A549 (cell line): ENCODE measurements at places on chromosomes 7 and 10. TPM values are rescaled to one million over a fixed set of nuclear protein-coding genes. Genes with fewer than 3 reads are reported as not detected.

Gene CTAGE15
- polyA plus RNA-seq: not detected in 3 replicates

Gene TECTB
- not detected in 3 replicates for polyA plus RNA-seq

Gene TFPI2
- polyA plus RNA-seq: 156 to 182 TPM (median 163 TPM) in 3 replicates

Gene UCN3
- polyA plus RNA-seq: 0.11 TPM in 1 of 3 replicates, not detected in the others

Gene CYP2C8
- not detected in 3 replicates for polyA plus RNA-seq

Gene KCNH2
- 0.41 to 0.45 TPM (median 0.41 TPM) in 3 replicates for polyA plus RNA-seq

Gene FRAT1
- polyA plus RNA-seq: 1.2 to 2.3 TPM (median 2.0 TPM) in 3 replicates

Gene ADCY1
- 1.3 to 1.7 TPM (median 1.4 TPM) in 3 replicates for polyA plus RNA-seq

Gene TSPAN12
- 0.41 to 0.62 TPM (median 0.58 TPM) in 3 replicates for polyA plus RNA-seq

DNA sequence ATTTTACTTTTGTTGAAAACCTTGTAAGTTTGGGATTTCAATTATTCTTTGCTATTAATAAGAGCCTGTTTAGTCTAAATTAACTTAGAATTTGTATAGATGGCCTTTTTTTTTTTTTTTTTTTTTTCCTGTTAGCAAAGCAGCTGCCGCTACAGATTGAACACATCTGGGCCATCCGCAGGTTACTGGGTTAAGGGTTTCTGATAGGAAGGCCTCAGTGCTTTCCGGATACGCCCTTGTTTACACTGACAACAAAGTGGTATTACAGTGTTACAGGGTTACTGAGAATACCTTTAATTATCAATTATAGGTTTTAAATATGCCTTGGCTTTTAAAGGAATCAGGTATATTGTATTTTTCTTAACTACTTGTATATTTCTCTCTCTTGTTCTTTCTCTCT lies 76.8 kb downstream of the PTN start:
- DNase-seq: no peak

DNA sequence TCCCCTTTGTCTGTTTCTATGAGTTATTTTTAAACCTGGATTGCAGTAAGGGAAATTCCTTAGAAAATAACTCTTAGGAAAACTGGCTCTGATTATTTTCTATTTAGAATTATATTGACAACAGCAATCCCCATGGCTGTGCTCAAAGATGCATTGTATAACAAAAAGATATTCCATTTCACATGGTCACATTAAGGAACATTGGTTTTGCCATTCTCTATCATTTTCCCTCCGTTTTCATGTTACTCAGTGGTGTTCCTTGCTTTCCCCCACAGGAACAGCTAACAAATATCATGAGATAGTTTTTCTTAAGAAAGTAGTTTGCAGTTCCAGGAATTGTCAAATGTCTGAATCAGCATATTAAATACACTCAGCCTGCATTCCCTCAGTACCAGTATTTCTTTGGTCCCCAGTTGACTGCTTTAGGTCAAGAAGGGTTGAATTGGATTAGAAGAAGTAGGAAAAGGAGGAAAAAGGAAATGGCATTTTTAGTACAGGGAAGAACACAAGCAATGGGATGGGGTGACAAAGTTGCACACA lies 436.7 kb downstream of the TNS3 start:
- DNase-seq: no peak

GRCh38 chr10:124875596-124875995 lies 66.3 kb upstream of the ZRANB1 start:
- peak; percentile 39 for DNase-seq

GRCh38 chr10:102133373-102134195 lies 744 bp downstream of the PPRC1 start:
- peak; percentile 90 for DNase-seq

DNA sequence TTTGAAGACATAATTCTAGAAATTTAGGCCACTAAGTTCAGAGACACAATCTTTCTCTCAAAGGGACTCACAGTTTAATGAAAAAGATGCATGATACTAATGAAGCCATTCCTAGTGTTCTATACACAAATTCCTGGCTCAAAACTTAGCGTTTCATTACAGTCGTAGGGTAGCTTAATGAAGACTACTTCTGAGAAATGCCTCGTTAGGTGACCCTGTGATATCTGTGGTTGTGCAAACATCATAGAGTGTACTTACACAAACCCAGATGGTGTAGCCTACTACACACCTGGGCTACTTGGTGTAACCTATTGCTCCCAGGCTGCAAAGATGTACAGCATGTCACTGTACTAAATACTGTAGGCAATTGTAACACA lies 488 bp upstream of the CHCHD3 start:
- no peak for DNase-seq

GRCh38 chr7:73919694-73920375 lies 58.9 kb downstream of the TMEM270 start:
- no peak for DNase-seq

DNA sequence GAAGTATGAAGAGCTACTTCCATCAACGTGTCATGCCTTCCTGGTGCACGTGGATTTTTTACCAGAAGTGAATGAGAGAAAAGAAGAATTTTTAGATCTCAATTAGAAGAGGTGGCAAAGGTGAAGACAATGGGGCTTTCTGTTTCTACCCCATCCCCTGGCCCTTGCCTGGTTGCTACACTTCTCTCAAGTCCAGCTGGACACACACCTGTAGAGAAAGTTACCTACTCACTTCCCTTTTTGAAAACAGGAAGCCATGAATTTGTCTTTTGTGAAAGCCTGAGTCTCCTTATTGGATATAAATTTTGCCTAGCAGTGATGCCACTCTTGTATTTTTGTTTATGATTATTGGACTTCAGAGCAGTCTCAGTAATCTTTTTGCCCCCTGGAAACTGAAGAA lies 142.9 kb upstream of the AKR1E2 start:
- no peak for DNase-seq

- peak; percentile 75 for DNase-seq
Observed at GRCh38 chr10:87659571-87660483, at the start of gene PAPSS2. Gene PAPSS2, plus strand, starts transcription at chr10:87659878. Its CDS starts 104 bp downstream, at chr10:87659982.

GRCh38 chr10:87608756-87609155 lies 50.9 kb upstream of the PAPSS2 start:
- DNase-seq: no peak

DNA sequence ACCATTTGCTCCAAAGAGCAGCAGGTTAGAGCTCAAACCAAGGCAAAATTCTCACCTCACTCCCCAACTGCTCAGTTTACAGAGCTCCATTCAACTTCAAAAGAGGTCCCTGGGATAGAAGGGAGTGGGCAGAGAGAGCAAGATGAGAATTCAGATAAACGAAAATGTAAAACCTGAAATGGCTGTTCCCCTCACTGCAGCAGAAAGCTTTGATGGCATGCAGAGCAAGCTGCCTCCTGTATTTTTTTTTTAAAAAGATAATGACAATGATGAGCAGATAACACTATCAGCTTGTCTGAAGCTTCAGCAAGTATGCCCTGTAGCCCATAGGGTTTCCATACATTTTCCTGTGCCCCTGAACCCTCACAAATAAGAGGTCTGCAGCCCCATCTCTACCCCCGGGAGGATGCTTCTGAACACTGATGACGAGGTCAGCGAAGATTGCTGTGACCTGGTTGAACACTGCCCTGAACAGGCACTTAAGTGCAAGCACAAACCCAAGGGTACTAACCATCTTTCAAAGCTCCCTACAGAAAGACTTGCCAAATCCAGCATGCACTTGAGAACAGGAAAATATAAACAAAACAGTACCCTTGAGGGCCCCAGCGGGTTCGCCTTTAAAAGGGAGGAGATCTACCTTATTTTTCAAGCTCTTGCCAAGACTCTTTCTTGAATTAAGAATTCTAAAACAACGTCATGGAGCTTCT lies 81.3 kb downstream of the GLI3 start:
- no peak for DNase-seq

GRCh38 chr10:103207141-103207540 lies 14.1 kb upstream of the NT5C2 start:
- DNase-seq: no peak

DNA sequence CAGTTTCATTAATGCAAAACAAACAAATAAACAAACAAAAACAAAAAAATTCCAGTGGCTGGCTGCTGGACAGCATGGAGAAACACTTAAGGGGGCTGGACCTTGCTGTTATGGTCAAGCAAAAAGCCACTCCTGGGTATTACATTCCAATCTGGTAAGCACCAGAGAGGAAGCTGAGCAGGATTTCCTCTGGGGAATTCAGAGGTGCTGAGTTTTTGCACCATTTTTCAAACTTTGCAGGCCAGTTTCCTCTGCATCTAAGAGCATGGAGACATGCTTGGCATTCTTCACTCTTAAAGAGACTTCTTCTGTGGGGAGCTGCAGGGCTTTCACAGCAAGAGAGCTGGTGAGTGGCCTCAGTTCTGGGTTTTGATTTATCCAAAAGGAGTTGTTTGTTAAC lies 84.5 kb downstream of the FZD1 start:
- no peak for DNase-seq

GRCh38 chr7:5528071-5528814 lies 104.6 kb upstream of the TNRC18 start:
- peak; percentile 49 for DNase-seq

DNA sequence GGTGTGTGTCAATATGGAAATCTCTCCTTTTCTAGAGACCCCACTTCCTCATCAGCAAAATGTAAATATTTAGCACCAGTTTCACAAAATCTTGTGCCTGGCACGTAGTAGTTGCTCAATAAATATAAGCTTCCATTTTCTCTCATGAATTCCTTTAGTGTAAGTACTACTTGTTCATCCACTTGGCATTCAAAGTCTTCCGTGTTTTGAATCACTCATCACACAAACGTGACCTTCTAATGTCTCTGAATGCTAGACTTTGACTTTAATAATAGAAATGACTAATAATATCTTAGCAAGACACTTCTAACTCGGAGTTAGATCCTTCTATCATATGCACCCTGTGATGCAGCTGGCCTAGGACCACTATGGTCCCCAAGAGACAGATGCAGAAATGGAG lies 168.7 kb upstream of the ZNF32 start:
- DNase-seq: no peak

DNA sequence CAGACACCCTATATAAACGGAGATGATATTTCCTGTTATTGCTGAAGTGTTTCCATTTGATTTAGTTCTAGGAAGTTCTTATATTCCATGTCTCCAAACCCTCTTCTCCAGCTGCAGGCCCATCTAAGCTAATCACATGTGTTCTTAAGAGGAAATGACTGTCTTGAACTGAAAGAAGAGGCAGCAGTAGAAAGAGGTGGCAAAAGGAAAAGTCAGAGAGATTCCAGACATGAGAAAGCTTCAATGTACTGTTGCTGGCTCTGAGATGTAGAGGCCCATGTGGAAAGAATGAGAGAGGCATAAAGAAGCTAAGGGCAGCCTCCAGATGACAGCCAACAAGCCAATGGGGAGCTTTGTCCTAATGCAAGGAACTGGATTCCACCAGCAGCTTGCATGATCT lies 287.2 kb downstream of the GFRA1 start:
- no peak for DNase-seq

- DNase-seq: no peak
Observed at GRCh38 chr10:109411917-109412316, 511.4 kb downstream of the XPNPEP1 start.

DNA sequence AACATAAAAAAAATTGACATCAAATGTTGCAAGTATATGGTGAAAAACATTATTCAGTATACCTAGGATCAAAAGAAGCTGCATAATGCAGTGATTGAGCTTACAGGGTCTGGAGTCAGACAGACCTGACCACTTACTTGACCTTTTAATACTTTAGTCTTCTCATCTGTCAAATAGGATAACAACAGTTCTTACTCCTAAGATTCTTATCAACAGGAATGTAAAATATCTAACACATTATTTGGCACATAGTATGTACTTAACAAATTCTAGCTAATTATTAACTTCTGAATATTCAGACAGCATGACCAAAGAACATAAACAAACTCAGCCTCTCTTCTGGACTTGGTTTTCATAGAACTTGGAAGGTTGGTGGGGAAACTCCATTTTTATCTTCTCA lies 45.6 kb upstream of the PIP4K2A start:
- no peak for DNase-seq

DNA sequence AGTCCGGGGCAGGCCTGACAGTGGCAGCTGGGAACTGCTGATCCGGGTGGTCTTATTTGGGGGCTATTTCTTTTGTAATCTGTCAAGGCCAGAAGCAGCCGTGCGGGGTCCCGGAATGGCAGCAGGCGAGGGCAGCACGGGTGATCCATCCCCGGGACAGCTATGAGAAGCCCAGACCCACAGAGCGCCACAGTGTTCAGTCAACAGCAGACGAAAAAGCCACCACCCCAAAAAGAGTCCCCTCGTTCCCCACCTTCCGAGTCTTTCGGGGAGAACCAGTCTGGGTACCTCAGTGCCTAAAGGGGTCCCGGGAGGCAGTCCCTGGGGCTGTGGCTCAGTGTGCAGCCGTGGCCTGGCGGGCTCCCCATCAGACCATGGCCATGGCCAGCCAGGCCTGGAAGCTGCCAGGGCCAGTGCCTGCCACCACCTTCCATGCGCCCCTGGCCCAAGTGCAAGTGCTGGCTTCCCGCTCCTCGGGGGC lies 125.1 kb upstream of the KCTD7 start:
- no peak for DNase-seq

- no peak for DNase-seq
Observed at GRCh38 chr10:31707093-31708039, 221.3 kb downstream of the ARHGAP12 start.

GRCh38 chr7:99644431-99644830 lies 27.7 kb downstream of the ZSCAN25 start:
- no peak for DNase-seq

GRCh38 chr7:128191136-128191844 lies 49.8 kb upstream of the LEP start:
- no peak for DNase-seq

GRCh38 chr10:52249850-52250395 lies 64.2 kb upstream of the DKK1 start:
- DNase-seq: no peak

DNA sequence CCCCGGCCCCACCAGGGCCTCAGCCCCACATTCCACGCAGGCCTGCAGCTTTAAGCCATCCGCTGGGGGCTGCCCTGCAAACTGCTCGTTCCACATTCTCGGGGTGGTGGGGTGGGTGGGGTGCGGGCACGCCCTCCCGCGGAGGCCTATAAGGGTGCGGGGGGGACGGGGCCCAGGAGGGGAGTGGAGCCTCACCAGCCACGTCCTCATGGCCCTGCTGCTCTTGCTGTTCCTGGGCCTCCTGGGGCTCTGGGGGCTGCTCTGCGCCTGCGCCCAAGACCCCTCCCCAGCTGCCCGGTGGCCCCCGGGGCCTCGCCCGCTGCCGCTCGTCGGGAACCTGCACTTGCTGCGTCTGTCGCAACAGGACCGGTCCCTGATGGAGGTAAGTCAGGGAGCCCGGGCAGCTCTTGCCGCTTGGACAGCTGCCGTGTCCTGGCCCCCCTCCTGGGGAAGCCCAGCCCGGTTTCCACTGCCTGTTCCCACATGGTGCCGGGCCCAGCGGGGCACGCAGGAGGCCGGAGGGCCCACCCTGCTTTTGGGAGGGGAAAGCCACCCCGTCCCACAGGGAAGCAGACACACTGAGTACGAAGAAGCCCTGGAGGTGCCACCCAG lies at the start of gene CYP2W1:
Gene CYP2W1 (plus strand): TSS at position 178 of the 612 bp plus-strand sequence. CDS start 31 bp downstream, at position 209.
- DNase-seq: no peak

DNA sequence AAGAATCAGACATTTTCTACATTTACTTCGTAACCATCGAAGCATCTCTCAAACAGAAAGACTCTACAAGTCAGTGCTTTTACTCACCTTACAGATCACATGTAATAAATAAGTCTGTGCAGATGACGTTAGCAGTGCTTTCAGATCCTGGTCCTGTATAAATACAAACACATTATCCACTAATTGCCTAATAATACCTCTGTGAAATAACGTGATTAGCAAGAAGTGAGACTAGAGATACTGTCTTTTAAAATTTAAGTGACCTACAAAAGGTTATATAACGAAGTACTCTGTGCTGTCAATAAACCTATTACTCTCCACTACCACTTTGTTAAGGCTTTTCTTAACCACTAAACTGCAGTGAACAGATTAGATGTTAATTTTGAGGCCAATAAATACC lies 246.9 kb downstream of the NSUN6 start:
- DNase-seq: no peak
